SK-N-SH (cell line): ENCODE measurements at places on chromosomes 1 and 21.

DNA sequence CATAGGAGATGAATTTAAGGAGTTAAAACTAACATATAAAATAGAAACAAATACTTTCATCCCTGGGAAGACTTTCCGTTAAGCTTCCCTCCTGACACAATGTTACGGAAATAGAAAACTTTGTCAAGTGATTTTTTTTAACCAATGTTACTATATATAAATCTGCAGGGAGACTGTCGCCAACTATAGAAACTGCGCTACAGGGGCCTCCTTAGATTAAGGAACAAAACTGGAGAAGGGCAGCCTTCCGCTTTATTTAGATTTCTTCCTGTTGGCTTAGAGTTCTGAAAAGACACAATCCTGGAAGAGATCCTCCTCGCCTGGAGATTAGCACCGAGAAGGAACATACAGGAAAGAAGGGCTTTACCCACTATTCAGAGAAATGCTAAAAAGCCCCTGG is 1.5 kb downstream of the MGST3 start:
- DNase-seq = no peak

DNA sequence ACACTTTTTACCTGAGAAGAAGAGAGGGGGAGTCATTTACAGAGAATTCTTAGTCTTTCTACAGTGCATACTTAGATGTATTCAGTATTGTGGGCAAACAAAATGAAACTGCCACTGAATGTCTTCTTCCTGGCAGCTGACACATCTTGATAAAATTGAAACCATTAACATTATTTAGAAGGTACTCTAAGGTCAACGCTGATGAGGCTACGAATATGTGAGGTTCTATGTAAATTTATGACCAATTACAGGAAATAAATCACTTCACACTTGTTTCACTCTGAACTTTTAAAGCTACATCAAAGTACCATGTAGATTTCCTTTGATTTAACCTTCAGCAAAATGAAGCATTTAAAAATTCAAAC is 51.3 kb upstream of the GFI1 start:
- no peak for DNase-seq

GRCh38 chr21:26013970-26014369 is 156.6 kb downstream of the APP start:
- DNase-seq = no peak

- DNase-seq = no peak
Observed at GRCh38 chr1:185956881-185957280, 222.7 kb downstream of the HMCN1 start.

DNA sequence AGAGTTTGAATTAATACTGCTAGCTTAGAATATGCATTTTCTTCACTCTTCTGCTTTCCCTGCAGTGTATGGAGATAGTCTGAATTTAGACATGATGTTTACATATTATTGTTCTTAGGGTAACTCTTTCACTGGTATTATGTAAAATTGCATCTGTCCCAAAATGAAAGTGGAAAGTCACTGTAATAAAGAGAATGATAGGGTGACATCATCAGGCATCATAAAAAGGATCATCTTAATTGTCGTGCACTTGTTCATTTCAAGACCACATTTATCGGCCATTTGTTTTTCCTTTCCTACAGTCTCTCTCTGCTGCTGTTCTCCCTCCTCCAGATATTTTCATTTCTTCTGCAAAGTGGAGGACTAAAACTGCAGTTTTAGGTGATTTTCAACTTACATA is 61.9 kb upstream of the ZNF281 start:
- DNase-seq = no peak
